ENCODE measurements at places on chromosomes 5 and 9. TPM values are rescaled to one million over a fixed set of nuclear protein-coding genes. Genes with fewer than 3 reads are reported as not detected.

- no peak for DNase-seq
- H3K27me3 ChIP-seq, result no peaks in the 10 kb centered on the region
- no peaks in the 10 kb centered on the region for H3K36me3 ChIP-seq
- no peak overlapping the region for H3K4me3 ChIP-seq
These were observed 451.5 kb upstream of the KIF2A start for GRCh38 chr5:61854531-61854930.

DNA sequence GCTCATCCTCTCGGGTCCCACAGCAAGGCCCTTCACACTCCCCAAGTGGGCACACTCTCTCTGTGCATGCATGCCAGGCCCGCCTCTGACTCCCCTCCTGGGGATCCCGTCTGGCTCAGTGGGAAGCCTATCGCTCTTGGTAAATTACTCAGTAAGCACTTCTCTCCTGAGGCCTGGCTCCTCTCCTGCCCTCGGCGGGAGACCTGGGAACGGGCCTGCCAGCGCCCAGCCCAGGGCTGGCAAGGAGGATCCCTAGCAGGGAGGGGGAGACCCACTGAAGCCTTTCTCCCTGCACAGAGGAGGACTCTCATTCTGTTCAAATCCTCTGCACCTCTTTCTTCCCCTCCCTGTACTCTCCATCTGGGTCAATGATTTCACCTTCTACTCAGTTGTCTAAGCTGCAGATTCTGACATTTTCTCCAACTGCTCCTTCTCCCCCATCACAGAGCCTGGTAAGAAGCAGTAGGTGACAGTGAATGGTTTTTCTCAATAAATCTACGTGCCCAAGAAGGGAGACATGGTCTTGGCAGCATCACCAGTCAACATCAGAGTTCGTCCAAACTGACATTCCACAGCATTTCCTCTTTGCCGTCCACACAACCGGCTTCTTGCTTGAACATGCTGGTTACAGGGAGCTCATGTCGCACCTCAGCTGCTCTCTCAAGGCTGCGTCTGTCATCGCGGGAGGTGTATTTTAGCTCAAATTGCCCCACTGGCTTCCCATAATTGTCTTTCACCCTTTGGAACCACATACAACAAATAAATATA lies 81.9 kb downstream of the GPR21 start:
- H3K36me3 ChIP-seq, result no peaks in the 10 kb centered on the region
- no peak for DNase-seq
- H3K27ac ChIP-seq, result no peak overlapping the region
- H3K4me1 ChIP-seq, result no peaks in the 10 kb centered on the region
- H3K27me3 ChIP-seq, result no peaks in the 10 kb centered on the region
- no peak overlapping the region for H3K4me3 ChIP-seq

DNA sequence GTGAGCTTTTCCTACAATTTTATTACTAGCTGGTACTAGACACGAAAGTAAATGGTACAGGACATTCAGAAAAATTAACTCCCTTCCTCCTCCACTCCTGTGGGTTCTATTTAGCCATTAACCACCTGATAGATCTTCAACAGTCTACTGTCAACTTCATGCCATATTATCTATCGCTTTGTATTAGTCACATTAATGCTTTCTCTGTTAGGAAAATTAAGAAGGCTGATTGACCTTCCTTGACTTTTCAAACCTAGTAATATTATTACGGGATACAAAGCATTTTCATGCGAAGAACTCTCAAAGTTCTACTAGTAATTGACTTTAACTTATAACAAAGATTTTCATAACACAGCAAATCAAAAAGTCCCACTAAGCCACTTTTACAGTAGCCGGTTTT lies 1.2 kb downstream of the TEX10 start:
- no peak for DNase-seq
- H3K36me3 ChIP-seq, result no peaks in the 10 kb centered on the region
- peak overlapping the region; percentile 75 for H3K4me3 ChIP-seq

DNA sequence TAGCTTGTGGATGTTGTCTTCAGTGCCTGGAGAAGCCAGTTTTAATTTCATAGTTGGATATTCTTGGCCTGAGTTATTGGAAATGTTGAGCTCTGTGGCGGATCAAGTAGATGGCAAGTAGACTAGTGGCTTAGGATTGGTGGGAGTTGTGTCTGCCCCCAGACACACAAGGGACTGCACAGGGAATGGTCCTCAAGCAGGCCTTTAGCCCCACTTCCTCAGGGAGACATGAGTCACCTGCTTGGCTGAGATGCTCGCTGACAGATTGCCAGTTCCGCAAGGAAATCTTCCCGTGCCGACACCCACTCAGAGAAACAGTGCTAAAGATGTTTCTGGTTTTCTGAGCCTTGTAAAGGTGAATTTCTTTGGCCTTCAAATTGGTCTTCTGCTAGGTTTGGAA lies 18.8 kb upstream of the CATSPER3 start:
- no peak overlapping the region for H3K27ac ChIP-seq
- no peak overlapping the region for H3K4me3 ChIP-seq
- H3K4me1 ChIP-seq, result no peaks in the 10 kb centered on the region
- no peaks in the 10 kb centered on the region for H3K27me3 ChIP-seq
- DNase-seq, result no peak

GRCh38 chr9:16139774-16140173 lies 586.9 kb downstream of the CCDC171 start:
- no peaks in the 10 kb centered on the region for H3K36me3 ChIP-seq
- no peak overlapping the region for H3K4me3 ChIP-seq
- H3K27ac ChIP-seq, result no peak overlapping the region
- DNase-seq, result no peak

DNA sequence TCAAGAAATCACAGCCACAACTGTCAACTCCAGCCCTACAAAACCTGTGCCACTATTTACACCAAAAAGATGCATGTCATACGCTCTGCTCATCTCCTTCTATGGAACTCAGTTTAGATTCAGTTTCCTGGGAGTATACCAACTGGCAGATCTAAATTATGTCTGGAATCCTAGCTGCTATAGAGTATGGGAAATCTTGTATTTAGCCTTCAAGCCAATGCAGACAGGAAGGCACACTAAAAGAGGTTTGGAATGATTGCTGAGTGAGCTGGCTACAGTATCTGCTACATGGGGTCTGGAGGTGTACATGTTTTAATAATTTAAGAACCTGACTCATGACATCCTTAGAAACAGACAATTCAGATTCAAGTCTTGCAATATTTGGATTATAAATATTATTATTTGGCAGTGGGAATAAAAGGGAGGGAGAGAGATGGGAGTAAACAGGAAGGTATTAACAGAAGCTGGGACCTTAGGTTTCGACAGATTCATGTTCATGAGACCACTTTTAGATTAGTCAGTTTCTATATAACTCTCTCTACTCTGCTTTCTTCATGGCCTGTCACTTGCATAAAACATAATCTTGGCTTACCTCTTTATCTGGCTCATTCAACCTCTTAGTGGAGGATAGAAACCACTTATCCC lies 178.8 kb upstream of the HAPLN1 start:
- no peaks in the 10 kb centered on the region for H3K36me3 ChIP-seq
- H3K4me3 ChIP-seq, result no peak overlapping the region
- no peak for DNase-seq
- no peaks in the 10 kb centered on the region for H3K4me1 ChIP-seq
- H3K27ac ChIP-seq, result no peak overlapping the region
- peaks cover 3% of the 10 kb centered on the region for H3K27me3 ChIP-seq

DNA sequence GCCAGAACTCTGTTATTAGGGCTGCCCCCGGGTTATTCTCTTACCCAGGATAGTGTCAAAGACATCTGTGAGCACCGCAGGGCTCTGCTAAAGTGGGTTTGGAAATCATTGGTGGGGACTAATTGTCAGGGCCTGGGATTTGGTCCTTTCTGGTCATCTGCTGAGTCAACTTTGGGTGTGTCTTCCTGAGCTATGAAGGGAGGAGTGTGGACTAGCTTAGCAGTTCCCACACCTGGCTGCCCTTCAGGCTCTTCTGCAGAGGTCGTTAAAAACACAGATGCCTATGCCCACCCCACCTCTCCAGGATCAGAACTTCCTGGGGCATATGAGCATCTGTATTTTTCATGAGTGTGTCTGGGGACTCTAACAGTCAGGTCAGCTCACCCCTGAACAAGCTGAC lies 352.2 kb downstream of the SLIT3 start:
- DNase-seq, result no peak
- H3K27ac ChIP-seq, result no peak overlapping the region
- H3K27me3 ChIP-seq, result no peaks in the 10 kb centered on the region
- H3K4me1 ChIP-seq, result no peaks in the 10 kb centered on the region

GRCh38 chr9:14270358-14271092 lies 43.4 kb downstream of the NFIB start:
- no peaks in the 10 kb centered on the region for H3K27me3 ChIP-seq
- no peak overlapping the region for H3K4me3 ChIP-seq
- no peak overlapping the region for H3K27ac ChIP-seq
- no peak for DNase-seq
- no peaks in the 10 kb centered on the region for H3K36me3 ChIP-seq

DNA sequence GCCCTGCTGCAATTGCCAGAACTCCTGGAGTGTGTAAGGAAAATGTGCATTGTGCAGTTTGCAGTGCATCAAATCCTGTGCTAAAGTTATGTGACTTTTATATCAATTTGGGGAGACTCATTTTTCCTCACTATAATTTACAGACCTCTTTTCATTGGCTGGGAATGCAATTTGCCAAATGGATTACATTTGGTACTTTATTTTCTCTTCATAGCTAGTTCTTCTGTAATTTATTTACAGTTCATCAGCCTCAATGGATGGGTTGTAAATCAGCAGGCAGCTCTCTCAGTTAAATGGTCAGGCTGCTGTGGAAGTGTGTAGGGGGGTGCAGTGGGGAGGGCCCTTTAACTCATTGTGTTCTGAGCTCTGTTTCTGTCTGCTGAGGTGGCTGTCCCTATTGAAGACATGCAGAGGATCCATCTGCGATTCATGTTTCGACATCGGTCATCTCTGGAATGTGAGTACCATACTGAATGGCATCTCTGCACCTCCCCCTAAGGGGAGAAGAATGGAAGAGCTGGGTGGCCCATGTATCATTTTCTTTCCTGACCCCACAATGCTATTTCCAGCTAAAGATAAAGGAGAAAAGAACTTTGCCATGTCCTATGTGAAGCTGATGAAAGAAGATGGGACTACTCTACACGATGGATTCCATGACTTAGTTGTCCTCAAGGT lies 74.6 kb downstream of the DOCK2 start:
- no peak for DNase-seq
- no peak overlapping the region for H3K4me3 ChIP-seq
- no peaks in the 10 kb centered on the region for H3K27me3 ChIP-seq

DNA sequence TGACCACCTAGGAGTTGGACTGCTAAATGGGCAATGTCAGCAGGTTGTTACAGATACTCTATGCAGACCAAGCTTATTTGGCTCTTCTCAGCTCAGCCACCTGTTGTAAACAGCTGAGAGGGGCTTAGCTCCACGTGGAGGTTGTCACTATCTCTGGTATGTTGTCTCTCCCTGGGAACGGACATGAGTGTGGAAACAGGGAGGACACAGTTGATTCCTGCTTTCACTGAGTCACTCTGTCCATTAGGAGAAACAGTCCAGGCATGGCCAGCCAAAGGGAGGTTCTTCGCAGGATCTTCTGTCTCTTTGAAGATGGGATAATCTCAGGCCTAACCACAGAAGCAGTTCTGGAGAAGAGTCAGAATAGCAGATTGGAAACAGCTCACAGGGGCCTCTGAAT lies 121.2 kb downstream of the PALM2AKAP2 start:
- H3K4me3 ChIP-seq, result no peak overlapping the region
- H3K27ac ChIP-seq, result no peak overlapping the region
- H3K27me3 ChIP-seq, result no peaks in the 10 kb centered on the region
- DNase-seq, result no peak

GRCh38 chr5:78486218-78486617 lies 125.8 kb downstream of the SCAMP1 start:
- no peak for DNase-seq
- H3K4me1 ChIP-seq, result no peaks in the 10 kb centered on the region
- H3K36me3 ChIP-seq, result peaks cover 9% of the 10 kb centered on the region
- H3K27ac ChIP-seq, result no peak overlapping the region

- H3K27ac ChIP-seq, result no peak overlapping the region
- H3K4me1 ChIP-seq, result no peaks in the 10 kb centered on the region
- H3K36me3 ChIP-seq, result no peaks in the 10 kb centered on the region
- H3K27me3 ChIP-seq, result no peaks in the 10 kb centered on the region
- DNase-seq, result no peak
- no peak overlapping the region for H3K4me3 ChIP-seq
These were observed 277.6 kb downstream of the ATPSCKMT start for GRCh38 chr5:9972059-9972458.

- no peaks in the 10 kb centered on the region for H3K4me1 ChIP-seq
- no peaks in the 10 kb centered on the region for H3K36me3 ChIP-seq
- peak; percentile 83 for DNase-seq
- H3K4me3 ChIP-seq, result no peak overlapping the region
- peaks cover 3% of the 10 kb centered on the region for H3K27me3 ChIP-seq
These were observed 115.7 kb upstream of the MSX2 start for GRCh38 chr5:174608631-174609097.

DNA sequence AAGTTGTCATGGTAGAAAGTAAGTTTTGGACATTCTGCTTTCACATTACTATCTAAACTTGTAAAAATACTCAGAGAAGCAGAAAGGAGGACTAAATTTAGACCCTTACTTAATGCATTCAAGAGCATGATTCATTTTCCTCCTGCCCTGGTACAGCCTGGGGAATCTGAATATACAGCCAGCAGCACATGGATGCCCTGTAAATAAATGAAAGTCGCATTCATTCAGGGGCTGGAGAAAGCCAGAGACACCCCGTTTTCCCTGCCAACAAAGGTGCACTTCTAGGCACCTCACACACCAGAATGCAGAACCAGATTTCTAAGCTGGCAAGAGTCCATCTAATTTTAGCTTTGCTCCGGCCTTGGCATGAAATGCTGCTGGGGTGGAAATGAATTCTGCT lies 172.7 kb upstream of the KLF9 start:
- no peak for DNase-seq
- H3K27me3 ChIP-seq, result no peaks in the 10 kb centered on the region
- H3K27ac ChIP-seq, result no peak overlapping the region
- no peaks in the 10 kb centered on the region for H3K36me3 ChIP-seq
- no peak overlapping the region for H3K4me3 ChIP-seq

GRCh38 chr9:38432922-38433510 lies 8.8 kb upstream of the IGFBPL1 start:
- no peaks in the 10 kb centered on the region for H3K36me3 ChIP-seq
- no peaks in the 10 kb centered on the region for H3K27me3 ChIP-seq
- no peak overlapping the region for H3K4me3 ChIP-seq
- DNase-seq, result no peak
- peaks cover 4% of the 10 kb centered on the region for H3K4me1 ChIP-seq

Gene LHX3
- not detected for total RNA-seq

Gene CA9
- total RNA-seq, result 1.2 TPM

Gene TMEM171
- 0.87 TPM for total RNA-seq

Gene MAN2A1
- 37.7 TPM for total RNA-seq

Gene PTGS1
- total RNA-seq, result 2.3 TPM

Gene PRLR
- 6.2 TPM for total RNA-seq

Gene DTWD2
- total RNA-seq, result 5.1 TPM

Gene SIT1
- total RNA-seq, result 0.52 TPM

Measured in pancreas (tissue), 10 donors.